ENCODE measurements at places on chromosomes 6 and 20.

DNA sequence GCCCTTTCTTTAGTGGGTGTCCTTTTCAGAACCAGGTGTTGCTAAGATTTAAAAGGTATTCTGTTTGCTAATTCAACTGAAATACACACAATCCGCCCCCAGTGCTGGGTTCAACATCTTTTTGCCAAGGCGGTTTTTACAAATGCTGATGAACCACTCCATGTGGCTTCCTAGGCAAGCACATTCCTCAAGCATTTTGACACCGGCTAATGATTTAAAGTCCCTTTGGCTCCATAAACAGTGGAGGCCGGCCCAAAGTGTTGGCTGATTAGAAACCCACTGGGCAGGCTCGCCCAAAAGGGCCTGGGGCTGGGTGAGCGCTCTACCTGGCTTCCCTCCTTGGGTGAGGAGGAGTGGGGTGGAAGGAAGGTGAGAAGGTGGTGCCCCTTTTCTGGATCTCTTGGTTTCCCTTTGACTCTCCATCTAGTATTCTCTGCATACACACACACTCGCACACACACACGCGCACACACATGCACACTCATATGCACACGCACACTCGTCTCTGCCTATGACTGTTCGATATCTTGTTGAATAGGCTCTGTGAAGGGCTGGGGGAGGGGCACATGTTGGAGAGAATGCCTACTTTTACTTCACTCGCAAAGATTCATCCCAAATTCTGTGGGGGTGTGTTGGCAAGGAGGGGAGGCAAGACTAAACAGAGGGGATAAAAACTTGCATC, 66.7 kb upstream of the ARMC2 start:
- peak; percentile 33 for DNase-seq

GRCh38 chr20:57897891-57898290, 188.1 kb upstream of the PMEPA1 start:
- no peak for DNase-seq

DNA sequence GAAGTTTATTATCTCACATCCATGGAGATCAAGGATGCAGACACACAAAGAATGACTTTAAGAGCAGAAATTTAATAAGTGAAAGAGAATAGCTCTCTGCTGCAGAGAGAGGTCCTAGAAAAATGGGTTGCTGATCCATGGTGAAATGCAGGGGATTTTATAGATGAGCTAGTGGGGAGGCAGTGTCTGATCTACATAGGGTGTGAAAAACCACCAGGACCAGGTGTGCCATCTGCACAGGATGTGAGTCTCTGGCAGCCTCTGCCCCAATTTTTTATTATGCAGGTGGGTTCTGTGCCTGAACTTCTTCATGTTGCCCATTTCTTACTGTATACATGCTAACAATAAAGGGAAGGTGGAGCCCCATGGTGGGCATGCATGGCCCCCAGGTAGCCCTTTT, 19.9 kb upstream of the NANP start:
- no peak for DNase-seq

DNA sequence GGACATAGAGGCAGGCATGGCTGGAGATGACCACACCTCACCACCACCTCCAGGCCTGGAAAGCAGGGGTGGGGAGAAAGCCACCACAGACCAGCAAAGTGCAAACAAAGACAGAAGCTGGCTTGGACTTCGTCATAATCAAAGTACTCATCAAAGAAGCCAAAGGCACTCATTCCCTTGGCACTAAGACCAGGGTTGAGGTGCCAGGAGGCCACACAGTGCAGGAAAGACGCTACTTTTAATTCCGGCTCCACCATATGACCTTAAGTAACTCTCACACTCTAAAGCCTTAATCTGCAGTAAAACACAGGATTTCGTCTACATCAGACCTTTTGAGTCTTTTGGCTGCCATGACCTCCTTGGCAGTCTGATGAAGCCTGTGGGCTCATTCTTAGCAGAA, 123.1 kb downstream of the HIVEP2 start:
- DNase-seq = no peak

- DNase-seq = no peak
Observed at GRCh38 chr6:87653074-87653962, 48.7 kb downstream of the AKIRIN2 start.

All from B cell (primary cell).